ENCODE measurements at places on chromosomes 12 and 14.

DNA sequence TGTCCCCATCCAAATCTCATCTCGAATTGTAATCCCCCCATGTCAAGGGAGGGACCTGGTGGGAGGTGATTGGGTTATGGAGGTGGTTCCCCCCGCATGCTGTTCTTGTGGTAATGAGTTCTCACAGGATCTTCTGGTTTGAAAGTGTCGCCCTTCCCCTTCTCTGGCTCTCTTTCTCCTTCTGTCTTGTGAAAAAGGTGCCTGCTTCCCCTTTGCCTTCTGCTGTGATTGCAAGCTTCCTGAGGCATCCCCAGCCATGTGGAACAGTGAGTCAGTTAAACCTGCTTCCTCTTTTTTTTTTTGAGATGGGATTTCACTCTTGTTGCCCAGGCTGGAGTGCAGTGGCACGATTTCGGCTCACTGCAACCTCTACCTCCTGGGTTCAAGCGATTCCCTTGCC is 104.0 kb downstream of the CCDC91 start:
- DNase-seq, result no peak

DNA sequence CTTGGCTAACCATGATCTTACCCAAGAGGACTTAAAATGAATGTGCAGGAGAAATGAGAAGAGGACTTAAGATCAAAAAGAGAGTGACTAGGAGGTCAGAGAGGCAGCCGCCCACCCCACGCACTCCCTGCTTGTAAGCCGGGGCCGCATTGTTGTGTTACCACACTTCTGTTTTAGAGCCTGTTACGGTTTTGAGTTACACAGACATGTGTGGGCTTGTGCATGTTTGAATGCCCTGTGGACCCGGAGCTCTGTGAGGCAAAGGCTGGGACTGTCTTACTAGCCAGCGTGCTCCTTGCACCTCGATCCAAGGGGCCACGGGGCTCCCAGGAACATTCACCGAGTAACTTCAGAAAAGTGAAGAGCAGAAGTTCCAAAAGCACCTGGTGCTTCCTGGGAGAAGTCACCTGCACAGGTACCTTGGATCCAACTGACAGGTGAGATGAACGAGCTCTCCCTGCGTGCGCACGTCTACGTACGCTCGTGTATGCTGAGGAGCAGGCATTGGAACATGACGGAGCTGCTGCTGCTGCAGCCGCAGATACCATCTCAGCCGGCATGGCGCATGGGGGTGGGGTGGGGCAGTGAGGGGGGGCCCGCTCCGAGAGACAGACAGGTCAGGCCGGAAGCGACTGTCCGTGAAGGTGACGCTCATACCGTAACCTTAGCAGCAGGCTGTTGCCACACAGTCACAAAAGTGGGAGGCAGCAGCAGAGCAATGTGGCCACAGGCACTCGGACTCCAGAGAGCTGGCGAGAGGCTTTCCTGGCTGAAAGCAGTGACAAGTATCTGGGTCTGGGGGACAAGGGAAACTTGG is 23.7 kb downstream of the SFSWAP start:
- peak; percentile 70 for DNase-seq

DNA sequence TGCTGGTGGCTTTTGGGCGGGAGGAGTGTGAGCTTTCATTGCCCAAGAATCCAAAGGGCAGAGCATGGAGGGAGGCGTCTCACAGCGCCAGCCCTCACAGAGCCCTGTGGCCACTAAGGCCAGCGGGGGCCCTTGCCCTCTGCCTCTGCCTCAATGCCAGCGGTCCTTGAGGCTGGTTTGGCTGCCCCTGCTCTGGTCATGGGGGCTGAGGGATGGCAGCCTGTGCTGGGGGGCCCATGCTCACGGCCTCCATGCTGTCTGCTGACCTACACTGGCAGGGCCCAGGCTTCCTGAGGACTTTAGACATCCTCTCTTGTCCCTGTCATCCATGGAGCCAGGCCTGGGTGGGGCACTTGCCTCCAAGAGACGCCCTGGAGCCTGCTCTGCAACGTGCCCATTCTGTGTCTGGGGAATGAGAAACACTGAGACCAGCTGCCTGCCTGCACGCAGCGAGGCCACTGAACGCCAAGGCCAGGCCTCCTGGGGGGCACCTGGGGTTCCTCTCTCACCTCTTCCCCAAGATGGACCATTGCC is 143.4 kb downstream of the KIF26A start:
- peak; percentile 32 for DNase-seq

- DNase-seq, result peak; percentile 74
These were observed 701 bp downstream of the SPRING1 start for GRCh38 chr12:116736962-116737773.

GRCh38 chr12:109160433-109160832 is 44.0 kb downstream of the ACACB start:
- no peak for DNase-seq

DNA sequence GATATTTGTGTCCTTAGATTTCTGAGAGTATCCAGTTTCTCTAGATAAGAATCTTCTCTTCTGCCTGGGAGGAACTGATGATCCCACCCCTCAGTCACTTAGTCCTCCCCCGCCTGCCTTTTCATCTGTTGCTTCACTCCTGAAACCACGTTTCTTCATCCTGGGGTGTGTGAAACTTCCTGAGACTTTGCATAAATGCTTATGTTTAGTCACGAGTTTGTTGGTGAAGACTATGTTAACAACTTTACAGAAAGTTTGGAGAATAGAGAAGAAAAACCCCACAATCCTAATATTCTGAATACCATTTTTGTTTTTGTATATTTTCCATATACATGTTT is 33.2 kb downstream of the MARK3 start:
- peak; percentile 65 for DNase-seq

- DNase-seq, result peak; percentile 83
These were observed 8.9 kb downstream of the GPR65 start for GRCh38 chr14:88013750-88014349.

- DNase-seq, result no peak
These were observed 129.3 kb upstream of the PTPRQ start for GRCh38 chr12:80314741-80315140.

GRCh38 chr14:70988452-70988851 is 81.2 kb downstream of the PCNX1 start:
- no peak for DNase-seq

GRCh38 chr12:110024051-110024450 is 24.3 kb downstream of the C12orf76 start:
- DNase-seq, result no peak

- DNase-seq, result no peak
These were observed 22.8 kb downstream of the FOXN4 start for GRCh38 chr12:109286252-109286651.

DNA sequence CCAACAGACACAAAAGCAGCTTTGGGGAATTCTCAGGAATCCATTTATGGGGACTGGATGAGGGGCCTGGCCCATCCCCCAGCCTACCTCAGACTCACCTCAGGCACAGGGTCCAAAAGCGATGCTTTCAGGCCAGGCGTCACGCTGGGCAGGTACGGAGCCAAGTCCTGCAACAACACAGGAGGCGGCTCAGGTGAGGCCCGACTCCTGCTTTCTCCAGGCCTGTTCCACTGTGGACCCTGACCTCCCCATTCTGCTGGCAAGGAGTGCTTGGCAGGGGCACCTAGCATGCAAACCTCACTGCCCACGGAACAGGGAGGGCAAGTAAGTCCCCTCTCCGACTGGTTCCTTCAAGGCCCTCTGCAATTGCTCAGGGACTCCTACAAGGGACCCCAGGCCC is 28.6 kb upstream of the RAB35 start:
- DNase-seq, result no peak

DNA sequence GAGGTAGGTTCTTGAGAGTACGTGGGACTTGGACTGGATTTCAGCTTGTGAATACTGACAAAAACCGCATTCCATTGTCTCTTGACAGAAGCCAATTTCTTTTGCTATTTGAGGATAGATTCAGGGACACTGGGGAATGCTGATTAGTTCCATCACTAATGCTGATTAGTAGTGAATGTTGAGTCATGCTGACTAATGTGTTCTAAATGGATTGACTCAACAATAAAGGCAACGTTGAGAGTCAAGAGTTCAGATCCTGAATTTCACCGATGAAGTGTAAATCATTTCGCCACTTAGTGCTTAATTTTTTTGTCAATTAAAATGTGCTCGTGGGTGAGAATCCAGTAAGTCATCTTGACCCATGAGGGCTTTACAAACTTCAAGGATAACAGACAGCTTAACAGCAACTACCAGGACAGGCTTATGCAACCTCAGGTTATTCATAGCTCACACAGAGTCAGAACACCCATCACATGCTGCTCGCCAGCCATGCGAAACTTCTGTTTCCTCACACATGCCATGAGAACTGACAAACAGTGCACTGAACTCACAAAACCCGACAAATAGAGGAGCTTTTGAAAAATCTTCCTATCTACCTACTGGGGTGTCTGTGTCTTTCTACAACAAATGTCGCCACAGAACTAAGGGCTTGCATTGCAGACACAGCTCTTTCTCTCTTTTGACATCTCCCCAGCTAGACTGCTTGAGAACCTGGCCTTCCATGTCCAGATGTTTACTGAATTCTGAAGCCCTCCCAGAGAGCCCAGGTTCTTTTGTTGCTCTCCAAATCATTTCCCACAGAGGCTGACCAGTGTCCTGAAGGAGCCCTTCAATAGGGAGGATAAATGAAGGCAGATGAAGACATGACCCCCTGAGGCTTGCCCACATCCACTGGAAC is 316.4 kb downstream of the ZFP36L1 start:
- no peak for DNase-seq

DNA sequence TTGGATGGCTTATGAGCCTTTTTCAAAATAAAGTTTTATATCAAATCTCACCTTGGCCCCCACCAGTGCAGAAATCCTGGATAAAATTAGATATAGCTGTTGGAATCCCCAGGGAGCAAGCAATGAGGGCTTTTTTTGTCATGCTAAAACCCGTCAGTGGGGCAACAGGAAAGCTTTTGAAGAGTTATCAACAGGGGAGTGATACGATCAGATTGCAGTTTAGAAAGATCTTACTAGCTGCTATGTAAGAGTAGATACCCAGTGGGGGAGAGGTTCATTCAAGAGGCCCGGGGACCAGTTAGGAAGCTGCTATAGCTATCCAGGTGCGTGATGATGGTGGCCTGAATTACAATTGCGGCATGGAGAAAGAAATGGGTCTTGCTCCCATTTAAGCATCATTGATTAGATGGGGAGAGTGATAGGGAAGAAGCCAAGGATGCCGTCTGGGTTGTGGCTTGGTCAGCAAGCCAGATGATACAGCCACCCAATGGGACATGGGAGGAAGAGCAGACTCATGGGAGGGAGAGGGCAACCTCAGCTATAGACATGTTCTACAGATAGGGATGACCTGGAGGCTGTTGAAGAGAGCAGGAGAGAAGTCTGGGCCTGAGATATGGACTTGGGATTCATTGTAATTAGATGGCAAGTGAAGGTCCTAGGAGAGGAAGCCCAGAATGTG is 272.4 kb downstream of the DPF3 start:
- DNase-seq, result peak; percentile 7

DNA sequence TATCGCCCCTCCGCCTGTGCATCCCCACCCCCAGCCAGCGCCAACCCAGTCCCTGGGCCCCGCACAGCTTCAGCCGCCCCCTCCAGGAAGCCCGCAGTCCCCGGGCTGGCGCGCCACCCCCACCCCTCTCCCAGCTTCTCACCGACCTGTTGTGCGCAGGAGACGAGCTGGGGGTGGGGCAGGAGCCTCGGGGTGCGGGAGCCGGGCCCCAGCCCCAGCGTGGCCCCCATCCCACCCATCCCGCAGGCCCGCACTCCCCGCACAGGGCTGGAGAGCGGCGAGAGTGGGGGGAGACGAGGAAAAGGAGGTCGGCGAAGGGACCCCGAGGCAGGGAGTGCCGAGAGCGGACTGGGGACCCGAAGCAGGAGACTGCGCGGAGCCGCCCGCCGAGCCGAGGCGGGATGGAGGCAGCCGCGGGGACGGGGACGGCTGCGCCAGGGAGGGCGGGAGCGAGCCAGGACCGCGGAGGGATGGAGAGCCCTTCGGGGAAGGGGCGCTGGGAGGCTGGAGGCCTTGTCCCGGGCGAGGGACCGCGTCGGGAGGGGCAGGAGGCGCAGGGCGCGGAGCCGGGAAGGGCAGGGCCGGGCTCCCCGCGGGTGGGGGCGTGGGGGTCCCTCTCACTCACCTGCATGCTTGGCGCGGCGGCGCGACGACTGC is 498 bp downstream of the PIANP start:
- peak; percentile 65 for DNase-seq
